NCI-H1105 treated with DMSO at 0.1 percent for 48 hours (cell line): ENCODE measurements at places on chromosomes 6 and 20.

DNA sequence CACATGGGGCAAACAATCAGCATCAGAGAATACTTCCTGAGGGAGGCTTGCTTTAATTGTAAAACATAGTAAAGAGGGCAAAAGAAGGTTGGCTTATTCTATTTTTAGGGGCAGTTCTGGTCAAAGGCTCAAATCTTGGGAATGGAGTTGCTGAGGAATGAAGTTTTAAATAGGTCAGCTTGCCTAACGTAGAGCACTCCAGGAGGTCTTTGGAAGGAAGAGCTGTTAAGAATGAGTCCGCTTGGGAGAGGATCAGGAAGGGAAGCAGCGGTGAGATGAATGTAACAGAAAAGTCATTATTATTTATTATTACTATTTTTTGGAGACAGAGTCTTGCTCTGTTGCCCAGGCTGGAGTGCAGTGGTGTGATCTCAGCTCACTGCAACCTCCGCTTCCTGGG, 108.7 kb downstream of the ZFAND3 start:
- DNase-seq, result no peak

- no peak for DNase-seq
Observed at GRCh38 chr20:43840382-43841070, 74.1 kb upstream of the TOX2 start.

DNA sequence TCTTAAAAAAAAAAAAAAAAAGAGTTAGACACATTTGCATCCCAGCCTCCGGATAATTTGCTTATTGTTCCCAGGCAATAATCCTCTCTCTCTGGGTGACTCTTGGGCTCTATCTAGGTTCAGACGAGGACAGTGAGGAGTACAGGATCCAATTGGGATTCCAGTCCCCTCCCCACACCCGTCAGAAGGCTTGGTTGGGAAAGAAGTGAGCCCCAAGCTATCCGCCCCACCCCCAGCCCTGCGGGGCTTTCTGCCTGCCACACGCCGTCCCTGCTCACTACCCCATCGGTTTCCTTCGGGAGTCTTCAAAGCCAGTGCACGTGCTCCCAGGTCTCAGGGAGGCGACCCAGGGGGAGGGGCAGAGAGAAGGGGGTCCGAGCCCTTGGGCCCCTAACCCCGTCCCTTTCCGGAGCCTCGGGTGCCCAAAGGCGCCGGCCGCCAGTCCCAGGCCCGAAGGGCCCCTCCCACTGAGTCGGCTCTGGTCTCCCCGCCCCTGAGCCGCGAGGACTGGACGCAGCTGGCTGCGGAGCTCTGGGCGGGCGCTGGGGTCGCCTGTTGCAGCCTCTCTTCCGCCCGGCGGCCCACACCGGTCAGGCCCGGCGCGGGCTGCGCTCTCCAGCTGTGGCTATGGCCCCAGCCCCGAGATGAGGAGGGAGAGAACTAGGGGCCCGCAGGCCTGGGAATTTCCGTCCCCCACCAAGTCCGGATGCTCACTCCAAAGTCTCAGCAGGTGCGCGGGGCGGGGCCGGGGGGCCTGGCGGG, 2.5 kb downstream of the MYMX start:
- DNase-seq, result peak; percentile 60

GRCh38 chr6:113995634-113996033, 24.7 kb upstream of the HDAC2 start:
- peak; percentile 85 for DNase-seq

DNA sequence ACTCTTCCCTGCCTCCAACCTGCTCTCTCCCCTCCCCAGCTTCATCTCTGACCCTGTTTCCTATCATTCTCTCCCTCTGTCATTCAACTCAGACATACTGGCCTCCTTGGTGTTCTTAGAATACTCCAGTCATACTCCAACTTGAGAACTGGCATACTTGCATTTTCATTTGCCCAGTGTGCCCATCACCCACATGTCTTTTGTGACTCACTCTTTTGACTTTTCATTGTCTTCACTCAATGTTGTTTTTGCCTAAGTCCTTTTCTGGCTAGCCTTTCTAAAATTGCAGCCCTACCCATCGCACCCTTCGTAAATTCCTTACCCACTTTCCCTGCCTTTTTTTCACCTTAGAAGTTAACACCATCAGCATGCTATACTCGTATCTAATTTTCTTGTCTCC, 77.0 kb upstream of the CD2AP start:
- no peak for DNase-seq

DNA sequence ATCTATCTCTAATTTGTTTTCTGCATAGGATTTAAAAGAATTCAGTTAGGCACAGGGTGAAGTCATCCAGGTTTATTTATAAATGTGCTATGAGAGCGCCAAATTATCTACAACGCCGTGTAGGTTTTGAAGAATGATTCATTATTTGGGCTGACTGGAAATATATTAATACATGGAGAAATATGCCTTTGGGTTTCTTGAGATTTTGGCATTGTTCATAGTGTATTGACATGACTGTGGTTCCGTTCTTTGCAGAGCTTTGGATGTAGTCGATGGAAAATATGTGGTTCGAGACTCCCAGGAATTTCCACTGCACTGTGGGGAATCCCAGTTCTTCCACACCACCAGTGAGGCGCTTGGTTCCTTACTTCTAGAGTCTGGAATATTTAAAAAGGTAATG, 90.9 kb downstream of the CRYBG1 start:
- no peak for DNase-seq

DNA sequence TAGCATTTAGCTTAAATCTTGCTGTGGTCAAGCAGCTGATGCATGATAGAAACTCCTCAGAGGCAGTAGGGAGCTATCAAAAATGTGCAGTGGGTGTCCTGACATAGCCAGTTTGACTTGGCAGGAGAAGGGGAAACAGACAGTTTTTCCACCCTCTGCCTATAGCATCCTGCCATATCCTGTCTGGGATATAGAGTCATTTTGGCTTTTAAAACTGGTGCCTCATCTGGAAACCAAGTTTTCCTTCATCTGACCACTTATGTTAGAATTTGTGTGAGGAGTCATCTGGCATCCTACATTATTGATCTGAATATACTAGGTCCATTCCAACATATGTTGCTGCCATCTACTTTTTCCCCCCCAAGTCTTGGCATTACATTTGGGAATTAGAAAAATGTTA, 284.1 kb downstream of the CD109 start:
- no peak for DNase-seq

DNA sequence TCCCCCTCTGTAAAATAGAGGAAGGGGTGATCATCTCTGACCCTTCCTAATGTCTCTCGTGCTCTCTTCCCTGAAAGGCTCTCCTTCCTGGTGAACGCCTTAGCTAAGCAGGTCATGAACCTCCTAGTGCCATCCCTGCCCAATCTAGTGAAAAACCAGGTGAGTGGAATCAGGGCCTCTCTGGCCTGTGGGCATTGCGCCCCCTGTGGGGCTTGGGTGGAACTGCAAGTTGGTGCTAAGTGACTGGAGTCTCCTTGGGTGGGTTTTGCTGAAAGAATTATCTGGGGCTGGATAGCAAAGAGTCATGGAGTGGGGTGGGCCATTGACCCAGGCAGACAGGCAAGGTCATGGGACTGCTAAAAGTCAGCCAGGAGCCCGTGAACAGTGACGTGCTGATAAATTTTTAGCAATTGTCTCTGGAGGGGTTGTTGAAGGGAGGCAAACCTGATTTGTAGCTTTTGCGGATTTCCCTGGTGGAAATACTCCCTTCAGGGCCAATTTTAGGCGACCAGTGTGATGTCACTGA, 8.9 kb downstream of the BPIFB1 start:
- DNase-seq, result peak; percentile 51

- no peak for DNase-seq
Observed at GRCh38 chr6:168166627-168167026, 87.6 kb upstream of the FRMD1 start.

DNA sequence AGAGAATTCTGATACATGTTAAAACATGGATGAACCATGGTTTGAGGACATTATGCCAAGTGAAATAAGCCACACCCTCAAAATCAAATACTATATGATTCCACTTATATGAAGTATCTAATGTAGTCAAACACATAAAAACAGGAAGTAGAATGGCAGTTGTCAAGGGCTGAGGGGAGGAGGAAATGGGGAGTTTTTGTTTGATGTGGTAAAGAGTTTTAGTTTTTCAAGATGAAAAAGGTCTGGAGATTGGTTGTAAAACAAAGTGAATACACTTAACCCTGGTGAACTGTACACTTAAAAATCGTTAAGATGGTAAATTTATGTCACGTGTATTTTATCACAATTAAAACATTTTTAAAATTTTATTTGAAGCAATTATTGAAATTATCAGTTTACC, 127.4 kb upstream of the GRIK2 start:
- no peak for DNase-seq

GRCh38 chr20:8749986-8750385, 318.9 kb upstream of the PLCB4 start:
- DNase-seq, result no peak

DNA sequence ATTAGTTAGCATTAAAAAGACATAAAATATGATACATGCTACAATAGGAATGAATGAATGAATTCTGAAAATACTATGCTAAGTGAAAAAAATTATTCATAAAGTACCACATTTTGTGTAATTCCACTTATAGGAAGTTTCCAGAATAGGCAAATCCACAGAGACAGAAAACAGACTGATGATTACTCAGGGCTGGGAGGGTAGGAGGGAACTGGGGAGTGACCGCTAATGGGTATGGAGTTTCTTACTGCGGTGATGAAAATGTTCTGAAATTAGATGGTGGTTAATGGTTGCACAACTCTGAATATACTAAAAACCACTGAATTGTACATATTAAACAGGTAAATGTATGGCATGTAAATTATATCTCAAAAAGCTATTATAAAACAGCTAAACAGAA, 22.6 kb downstream of the FERMT1 start:
- DNase-seq, result no peak

DNA sequence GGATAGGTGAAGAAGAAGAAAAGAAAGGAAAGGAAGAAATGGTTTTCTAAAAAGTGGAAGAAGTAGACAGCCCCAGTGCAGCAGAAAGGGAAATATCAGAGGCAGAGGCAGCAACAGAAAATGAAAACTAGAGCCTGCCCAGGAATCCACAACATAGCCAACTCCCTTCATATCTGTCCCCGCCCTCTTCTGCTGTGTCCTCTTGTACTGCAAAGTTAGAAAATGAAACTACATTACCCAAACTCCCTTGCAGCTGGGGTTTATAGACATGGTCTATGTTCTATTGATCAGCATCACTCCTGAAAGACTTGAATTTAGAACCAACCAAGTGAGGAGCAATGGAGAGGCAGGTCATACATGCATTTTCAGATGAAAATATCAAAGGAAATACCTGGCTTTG, 200.5 kb upstream of the PHACTR1 start:
- no peak for DNase-seq

DNA sequence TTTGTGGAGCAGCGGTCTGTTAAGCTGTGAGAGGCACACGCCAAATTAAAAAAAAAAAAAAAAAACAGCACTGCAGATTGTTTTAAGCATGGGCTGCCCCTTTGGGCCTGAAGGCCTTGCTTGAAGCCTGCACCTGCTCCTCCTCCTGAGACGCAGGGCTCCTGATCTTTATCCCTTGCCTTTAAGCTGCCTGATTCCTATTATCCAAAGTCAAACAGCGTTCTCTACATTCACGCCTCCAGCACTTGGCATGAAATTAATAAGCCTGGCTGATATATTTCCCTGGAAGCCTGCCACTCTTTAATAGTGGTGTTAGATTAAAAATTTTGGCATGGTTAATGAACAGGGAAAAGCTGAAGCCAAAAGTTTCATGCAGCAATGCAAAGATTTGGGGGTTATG, 163.9 kb downstream of the FAXC start:
- DNase-seq, result peak; percentile 93

DNA sequence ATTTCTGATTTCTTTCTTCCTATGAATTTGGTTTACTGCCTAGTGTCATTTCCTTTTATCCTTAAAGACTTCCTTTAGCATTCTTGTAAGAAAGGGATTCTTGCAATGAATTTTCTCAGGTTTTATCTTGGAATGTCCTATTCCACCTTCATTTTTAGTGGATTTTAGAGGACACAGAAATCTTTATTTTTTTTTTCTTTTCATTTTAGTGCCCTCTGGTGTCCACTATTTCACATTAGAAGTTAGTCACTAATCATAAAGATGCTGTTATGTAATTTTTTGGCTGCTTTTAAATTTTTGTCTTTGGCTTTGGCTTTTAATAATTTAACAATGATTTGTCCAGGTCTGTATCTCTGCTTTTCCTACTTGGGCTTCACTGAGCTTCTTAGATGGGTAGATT, 28.1 kb downstream of the LMBRD1 start:
- DNase-seq, result no peak

DNA sequence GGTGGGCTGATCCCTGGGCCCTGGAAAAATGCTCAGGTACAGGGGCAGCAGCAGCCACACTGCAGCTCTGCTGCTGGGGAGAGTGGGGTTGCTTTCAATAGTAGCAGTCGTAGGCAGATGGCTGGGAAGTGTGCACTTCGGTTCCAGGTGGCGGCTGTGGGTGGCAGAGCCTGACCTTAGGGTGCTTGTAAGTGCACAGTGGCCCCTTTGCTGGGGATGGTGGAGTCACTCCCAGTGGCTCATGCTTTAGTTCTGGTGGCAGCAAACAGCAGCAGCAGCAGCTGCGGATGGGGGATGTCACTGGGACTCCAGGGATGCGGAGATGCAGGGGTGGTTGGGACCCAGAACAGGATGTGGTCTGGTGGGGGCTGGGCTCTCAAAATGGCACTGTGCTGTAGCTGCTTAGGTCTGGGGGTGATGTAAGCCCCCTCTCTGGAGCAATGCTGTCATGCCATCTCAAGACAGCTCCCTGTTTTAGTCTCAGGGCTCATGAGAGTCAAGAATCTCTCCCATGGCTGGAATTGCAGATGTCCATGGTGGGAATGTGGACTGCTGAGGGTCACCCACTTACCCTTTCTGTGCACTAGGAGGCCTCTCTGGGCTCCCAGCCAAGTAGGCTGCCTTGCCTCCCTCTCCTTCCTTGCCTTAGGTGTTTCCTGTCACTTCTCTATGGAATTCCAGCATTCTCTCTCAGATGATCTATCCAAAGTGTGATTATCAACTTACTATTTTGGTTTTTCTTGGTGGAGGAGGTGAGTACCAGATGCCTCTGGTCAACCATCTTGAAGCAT, 146.7 kb upstream of the SLC22A23 start:
- DNase-seq, result no peak

GRCh38 chr6:111653434-111653833, 47.8 kb upstream of the TRAF3IP2 start:
- DNase-seq, result peak; percentile 65

DNA sequence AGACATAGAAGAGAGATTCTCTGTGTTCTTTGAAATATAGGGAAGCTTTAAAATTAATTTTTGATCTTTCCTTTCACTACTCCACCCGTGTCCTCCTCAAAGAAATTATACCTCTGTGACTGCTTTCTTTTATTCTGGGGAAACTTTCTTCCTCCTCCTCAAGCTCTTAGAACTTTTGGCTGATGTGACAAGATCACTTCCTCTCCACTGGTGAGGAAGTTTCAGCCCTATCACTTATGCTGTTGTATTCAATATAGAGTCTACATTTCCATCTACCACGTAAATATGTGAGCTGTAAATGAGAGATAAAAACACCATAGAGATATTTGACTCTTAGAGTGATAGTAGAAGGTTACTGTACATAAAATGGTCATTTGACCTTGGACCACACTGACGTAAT, 141.9 kb upstream of the SASH1 start:
- no peak for DNase-seq
